ENCODE measurements at places on chromosomes 2 and 18.

DNA sequence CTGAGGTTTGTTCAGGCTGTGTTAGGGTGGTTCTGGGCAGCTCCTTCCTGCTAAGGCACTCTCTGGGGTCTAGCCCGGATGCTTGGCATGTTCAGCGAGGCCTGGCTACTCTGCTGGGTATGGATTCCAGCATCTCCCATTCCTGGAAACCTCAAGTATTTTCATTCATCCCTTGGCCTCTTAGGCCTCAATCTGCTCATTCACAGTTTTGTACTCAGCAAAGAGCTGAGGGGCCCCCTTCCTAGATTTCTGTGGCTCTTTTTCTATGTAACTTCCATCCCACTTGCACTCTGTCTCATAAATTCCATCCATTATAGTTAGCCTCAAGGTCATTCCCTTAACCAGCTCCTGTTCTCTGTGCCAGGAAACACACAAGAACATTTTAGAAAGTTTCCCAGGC, 798.8 kb upstream of the HS6ST1 start:
- DNase-seq, result no peak

GRCh38 chr18:61398961-61399705, 65.9 kb downstream of the CDH20 start:
- peak; percentile 40 for DNase-seq

DNA sequence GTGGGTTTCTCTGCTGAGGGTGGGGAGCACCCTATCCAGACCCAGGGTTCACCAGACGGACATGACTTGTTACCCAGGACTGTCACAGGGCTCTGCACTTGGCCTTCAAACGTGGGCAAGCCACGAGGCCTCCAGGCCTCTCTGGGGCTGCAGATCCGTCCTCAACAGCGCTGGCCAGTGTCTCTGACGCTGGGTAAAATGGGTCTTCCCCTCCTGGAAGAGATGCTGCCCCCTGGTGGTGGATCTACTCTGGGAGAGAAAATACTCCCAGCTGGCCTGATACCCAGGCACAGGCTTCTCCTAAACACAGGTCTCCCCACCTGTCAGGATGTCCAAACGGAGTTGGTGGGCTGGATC, 3.7 kb downstream of the GPR17 start:
- peak; percentile 93 for DNase-seq

DNA sequence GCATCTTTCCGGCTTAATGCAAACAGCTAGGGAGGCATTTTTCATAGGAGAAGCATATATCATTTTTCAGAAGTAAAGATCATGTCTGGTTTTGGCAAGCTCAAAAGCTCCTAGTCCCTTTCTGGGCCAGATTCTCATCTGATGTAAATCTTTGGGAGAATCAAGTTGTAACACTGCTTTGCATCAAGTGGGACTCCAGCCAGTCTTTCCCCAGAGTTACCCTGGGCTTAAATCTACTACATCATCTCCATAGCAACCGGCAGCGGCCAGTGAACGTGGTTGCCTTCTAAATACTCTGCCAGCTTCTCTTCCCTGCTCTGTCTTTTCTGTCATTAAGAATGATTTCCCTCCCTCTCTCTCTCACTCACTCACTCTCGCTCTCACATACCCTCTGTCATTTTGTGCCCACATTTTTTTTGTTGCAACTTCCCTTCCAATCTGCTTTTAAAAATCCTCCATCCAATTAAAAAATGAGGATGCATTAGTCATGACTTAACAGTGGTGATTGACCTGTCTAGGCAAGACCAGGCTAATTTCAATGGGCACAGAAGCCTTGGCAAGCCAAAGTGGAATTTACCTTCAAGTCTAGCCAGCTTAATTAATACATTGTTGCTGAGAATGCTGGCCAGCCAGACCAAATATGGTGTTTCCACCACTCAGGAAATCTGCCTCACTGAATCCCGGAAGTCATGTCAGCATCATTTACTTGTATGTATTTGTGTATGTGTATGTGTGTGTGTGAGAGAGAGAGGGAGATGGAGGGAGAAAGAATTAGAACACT, 93.0 kb downstream of the NRP2 start:
- no peak for DNase-seq

DNA sequence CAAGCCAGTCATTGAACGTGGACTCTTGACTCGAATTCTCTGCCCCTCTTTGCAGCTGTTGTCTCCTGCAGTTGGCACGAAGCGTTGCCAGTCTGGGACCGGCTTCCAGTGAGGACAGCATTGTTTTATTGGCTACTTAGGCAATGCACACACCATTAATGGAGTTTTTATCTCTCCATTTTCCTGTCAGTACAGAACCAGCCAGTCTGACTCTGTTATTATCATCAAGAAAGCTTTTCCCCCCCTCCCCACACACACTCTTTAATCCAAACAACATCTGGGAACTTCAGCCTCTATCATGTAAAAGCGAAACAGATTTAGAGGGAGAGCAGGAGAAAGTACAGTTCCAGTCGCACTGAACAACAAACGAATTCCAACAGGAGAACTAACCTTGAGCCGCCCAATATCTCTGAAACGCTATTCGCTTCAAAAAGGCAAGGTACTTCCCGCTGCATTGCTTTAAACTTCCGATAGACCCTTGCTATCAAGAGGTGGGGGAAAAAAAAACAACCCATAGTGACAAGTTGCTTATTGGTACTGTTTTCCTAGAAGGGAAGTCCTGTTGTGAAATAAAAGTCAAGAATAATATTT, 38.2 kb downstream of the ACVR1 start:
- peak; percentile 27 for DNase-seq

GRCh38 chr2:226247289-226248275, 552.0 kb downstream of the IRS1 start:
- DNase-seq, result peak; percentile 71

DNA sequence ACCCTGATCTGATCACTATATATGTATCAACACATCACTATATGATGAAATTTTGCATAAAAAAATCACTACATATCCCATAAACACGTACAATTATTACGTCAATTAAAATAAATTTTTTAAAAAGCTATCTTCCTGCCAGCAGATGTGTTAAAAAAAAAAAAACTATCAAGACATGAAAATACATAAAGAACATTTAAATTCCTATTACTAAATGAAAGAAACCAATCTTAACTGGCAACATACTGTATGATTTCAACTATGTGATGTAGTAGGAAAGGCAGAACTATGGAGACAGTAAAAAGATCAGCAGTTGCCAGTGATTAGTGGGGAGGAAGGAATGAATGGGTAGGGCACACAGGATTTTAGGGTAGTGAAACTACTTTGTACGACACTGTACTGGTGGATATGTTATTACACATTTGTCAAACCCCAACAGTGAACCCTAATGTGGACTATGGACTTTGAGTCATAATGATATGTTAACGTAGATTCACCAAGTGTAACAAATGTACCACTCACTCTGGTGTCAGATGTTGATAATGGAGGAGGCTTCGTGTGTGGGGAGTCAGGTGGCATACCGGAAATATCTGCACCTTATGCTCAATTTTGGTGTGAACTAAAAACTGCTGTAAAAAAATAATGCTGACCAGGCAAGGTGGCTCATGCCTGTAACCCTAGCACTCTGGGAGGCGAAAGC, 27.4 kb downstream of the USP34 start:
- DNase-seq, result no peak

DNA sequence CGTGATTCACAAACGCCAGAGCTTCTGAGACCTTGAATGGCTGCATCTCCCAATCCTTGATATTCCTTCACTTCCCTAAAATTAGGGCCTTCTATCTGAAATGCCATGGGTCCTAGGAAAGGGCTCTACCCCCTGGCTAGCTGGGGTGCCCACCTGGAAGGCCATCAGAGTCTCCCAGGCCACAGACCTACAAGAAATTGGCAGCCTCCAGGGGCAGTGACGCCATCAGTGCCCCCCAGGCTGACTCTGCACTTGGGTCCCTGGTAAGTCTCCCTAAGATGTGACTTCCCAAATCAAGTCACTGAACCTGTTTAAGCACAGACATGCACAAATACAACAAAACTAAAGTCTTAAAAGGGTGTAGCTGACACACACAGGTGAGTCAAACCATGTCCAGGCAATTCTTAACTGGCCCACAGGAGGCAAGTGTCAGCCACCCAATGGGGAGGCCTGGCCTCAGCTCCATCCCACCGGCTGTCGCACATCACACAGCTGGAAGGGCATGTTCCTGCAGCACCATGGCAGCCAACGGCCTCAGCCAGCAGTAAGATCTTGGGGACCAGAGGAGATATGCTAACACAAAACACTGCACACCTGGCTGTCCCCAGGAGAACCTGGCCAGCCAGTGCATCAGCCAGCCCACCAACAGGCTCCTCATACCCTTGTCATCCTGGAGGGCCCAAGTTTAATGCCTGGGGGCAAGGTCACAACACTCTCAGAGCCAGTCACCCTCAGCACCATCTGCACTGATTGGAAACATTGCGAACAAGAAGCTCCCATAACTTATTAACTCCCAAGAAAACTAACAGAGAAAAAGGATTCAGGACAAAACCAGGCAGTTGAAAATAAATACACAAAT, 5.2 kb downstream of the PARD6G start:
- no peak for DNase-seq

GRCh38 chr2:236563953-236564352, 5.7 kb upstream of the ACKR3 start:
- DNase-seq, result no peak

DNA sequence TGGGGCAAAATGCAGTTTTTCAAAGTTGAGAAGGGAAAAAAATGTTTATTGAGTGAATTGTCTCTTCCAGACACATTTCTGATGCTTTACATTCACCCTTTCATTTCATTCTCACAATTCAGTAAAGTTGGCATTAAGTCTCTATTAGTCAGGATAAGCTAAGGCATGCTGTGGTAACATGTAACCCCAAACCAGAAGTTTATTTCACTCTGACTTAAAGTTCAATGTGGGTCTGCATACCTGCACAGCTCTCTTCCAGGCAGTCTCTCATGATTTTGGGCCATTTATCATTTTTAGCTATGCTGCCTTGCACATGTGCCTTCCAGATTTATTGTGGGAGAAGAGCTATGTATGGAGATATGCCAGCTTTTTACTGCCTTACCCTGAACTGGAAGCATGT, 48.0 kb downstream of the DDX18 start:
- DNase-seq, result no peak

DNA sequence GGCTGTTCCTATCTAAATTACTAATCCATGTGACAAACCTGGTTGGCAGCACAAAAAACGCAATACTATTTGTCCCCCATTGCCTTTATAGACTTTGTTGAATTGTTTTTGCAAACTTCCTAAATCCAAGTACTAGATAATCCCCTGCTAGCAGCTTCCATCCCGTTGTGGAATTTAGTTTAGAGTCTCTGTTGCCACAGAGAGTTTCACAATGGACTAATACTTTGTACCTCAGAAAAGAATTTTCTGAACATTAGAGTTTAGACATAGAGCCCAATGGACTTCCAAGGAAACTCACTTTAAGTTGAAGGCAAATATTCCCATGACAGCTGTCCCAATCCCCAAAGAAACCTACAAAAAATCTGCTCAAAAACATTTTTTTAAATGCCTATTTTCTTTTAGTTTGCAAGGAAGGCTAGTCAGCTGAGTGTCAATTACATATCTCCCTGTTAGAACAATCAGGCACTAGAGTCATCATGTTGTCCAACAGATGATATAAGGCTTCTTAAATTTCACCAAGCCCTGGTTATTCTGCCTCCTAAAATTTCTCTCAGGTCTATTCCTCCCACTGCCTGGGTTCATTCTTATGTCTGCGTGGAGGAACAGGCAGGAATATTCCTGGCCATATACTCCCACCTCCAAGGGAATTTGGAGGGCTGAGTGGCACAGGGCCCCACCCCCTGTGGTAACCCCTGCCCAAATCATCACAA, 27.2 kb downstream of the RNF152 start:
- no peak for DNase-seq

DNA sequence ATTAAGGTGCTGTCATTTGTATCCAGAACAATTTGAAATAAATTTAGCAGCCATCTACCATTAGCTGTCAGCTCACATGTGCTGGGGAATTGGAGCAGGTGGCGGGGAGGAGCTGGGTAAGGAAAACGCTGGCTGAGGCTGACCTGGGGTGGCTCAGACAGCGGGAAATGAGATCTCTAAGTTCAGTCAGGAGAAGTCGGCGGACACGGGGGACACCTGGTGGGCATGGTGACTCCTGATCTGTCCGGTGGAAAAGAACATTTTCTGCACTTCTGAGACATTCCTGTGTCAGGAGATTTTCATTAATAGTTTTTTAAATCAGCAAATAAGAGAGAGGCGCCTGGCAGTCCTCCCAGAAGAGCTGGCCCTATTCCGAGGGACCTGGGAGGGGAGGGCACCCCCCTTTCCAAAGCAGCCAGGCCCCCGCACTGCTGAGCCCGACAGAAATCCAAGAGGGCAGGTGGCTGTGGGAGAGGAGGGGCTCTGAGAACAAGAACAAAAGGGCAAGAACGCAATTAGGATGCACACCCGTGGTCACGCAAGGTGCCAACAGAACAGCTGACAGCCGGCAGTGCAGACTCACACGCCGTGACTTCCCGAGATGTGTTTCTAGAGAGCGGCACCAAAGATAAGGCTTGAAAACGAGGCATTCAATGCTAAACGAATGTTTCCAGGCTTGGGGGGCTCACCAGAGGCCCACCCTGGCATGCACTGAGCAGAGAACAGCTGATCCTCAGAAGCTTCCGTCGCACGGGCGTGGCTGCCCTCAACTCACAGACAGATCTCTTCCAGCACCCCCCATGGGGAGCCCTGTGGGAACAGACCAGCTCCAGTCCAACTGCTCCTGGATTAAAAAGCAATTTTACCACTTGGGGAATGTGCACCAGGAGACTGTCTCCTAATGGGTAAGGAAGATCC, 26.4 kb downstream of the SLC66A2 start:
- DNase-seq, result no peak

GRCh38 chr2:31415421-31415820, 879 bp upstream of the XDH start:
- no peak for DNase-seq

- peak; percentile 41 for DNase-seq
These were observed 169.1 kb upstream of the SIX2 start for GRCh38 chr2:45178359-45178758.
